ENCODE measurements at places on chromosomes 6 and 20. TPM values are rescaled to one million over a fixed set of nuclear protein-coding genes. Genes with fewer than 3 reads are reported as not detected.

Gene TGM3
- total RNA-seq = not detected

Gene TENT5A
- total RNA-seq = 56.0 TPM

Gene TP53TG5
- not detected for total RNA-seq

Gene ULBP2
- total RNA-seq = 2.6 TPM

Gene GTSF1L
- not detected for total RNA-seq

Gene MOG
- total RNA-seq = not detected

All from uterine smooth muscle cell (primary cell).